HepG2 (cell line): ENCODE measurements at places on chromosomes 5 and 9. TPM values are rescaled to one million over a fixed set of nuclear protein-coding genes. Genes with fewer than 3 reads are reported as not detected.

Gene KIF20A
- total RNA-seq: 66.8 and 91.6 TPM in 2 replicates

Gene LMX1B
- not detected in 2 replicates for total RNA-seq

Gene BRIX1
- 78.4 and 114 TPM in 2 replicates for total RNA-seq

DNA sequence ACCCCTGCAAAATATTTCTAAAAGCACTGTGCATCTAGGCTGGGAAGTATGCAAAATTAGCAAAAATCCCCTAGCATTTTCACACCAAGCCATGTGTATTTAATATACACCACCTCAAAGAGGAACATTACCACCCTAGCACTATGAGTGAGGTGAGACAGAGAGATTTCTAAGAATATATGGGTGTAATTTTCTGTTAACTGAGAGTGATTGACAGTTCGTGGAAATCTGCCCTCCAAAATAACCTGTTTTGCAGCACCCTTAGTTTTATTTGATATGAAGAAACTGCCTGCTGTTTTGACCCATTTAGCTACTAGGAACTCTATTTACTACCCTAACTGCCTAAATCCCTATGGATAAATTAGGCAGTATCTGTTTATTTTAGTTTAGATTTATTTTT is 64.2 kb upstream of the CDKN2B start:
- no peaks in the 10 kb centered on the region for H3K27me3 ChIP-seq
- no peak overlapping the region for H3K4me3 ChIP-seq
- H3K27ac ChIP-seq: no peak overlapping the region
- DNase-seq: no peak
- H3K36me3 ChIP-seq: no peaks in the 10 kb centered on the region

- no peak overlapping the region for H3K27ac ChIP-seq
- H3K4me3 ChIP-seq: no peak overlapping the region
- DNase-seq: no peak
- no peaks in the 10 kb centered on the region for H3K27me3 ChIP-seq
- peaks cover 9% of the 10 kb centered on the region; the same call in 1 of the 3 replicates for H3K36me3 ChIP-seq
- peaks cover 16% of the 10 kb centered on the region for H3K4me1 ChIP-seq
Observed at GRCh38 chr5:64790210-64790609, 21.5 kb downstream of the CWC27 start.

- H3K36me3 ChIP-seq: no peaks in the 10 kb centered on the region
- no peak overlapping the region for H3K4me3 ChIP-seq
- H3K4me1 ChIP-seq: no peaks in the 10 kb centered on the region
- DNase-seq: no peak
- no peak overlapping the region for H3K27ac ChIP-seq
Observed at GRCh38 chr9:79651251-79651795, 79.6 kb downstream of the TLE4 start.

GRCh38 chr9:87615547-87616148 is 110.3 kb upstream of the CTSL start:
- peaks cover 54% of the 10 kb centered on the region for H3K4me1 ChIP-seq
- no peak overlapping the region for H3K4me3 ChIP-seq
- peaks cover 7% of the 10 kb centered on the region for H3K36me3 ChIP-seq
- H3K27ac ChIP-seq: no peak overlapping the region
- no peak for DNase-seq

GRCh38 chr5:30768056-30768690 is 425.3 kb upstream of the CDH6 start:
- no peak overlapping the region for H3K4me3 ChIP-seq
- H3K4me1 ChIP-seq: no peaks in the 10 kb centered on the region
- no peak overlapping the region for H3K27ac ChIP-seq
- no peak for DNase-seq
- H3K27me3 ChIP-seq: no peaks in the 10 kb centered on the region
- no peaks in the 10 kb centered on the region for H3K36me3 ChIP-seq
